ENCODE measurements at places on chromosomes 16 and 17.

DNA sequence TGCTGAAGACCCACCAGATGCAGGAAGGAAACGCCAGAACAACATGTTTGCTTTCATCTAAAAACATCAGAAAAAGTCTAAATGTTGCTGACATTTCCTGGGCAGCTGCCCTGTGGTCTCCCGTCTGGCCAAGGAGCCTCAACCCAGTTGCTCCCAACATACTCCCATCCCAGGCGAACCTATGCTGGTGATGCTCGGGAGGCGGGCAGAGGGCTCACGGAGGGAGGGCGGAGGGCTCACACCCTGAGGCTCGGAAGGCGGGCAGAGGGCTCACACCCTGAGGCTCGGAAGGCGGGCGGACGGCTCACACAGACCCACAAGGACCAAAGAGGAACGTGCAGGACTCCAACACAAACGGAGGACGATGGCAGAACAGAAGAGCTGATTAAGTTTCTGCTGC, 135.4 kb downstream of the ANKRD11 start:
- DNase-seq: no peak

DNA sequence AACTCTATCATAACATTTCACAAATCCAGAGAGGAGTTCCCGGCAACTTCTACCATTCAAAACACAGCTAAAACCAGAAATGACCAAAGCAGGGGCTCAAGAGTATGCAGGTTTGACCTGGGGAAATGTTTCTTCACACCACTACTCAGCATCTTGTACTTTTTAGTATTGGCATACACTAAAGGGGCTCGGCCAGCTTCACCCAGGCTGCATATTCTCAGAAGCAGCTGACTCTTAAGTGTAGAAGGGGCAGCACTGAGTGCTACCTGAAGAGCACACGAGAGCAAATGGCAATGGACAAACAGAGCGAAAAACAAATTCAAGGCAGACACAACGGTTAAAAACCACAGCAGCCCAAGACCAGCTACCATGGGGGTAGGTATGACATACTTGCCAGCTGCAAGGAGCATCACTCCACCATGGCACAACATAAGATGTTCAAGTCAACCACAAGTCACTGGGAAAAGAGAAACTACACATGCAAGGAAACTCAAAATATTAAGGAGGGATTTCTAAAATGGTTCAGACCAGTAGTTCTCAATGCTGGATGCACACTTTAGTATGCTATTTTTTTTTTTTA, 34.4 kb downstream of the N4BP1 start:
- DNase-seq: no peak

DNA sequence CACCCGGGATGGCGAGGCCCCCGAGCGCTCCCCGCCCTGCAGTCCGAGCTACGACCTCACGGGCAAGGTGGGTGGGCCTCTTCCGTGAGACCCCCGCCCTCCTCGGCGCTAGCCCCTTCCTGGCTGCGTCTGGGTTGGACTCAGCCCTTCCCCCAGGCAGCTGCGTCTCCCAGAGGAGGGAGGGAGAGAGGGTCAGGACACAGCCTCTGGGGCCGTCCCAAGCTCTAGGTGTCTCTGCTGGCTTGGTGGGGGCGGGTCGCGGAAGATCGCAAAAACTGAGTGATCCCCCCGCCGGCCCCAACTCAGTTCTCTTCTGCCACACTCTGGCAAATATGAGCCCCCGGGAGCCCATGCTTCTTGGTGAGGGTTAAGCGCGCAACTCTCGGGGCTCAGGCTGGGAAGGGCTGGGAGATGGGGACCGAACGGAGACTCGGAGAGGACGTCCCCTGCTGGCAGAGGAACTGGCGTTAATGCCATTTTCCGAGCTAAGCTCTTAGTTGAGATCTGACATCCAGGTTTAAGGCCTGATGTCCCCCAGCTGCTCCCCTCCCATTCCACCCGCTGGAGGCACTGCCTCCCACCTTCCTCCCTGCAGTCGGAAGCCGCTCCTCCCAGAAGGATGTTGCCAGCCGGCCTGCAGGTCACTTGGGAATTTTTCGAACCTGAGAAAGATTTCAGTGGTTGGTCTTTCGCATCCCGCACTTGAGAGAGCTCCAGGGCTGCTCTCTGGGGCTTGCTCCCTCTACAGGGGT, 419 bp downstream of the RAB37 start:
- peak; percentile 35 for DNase-seq

GRCh38 chr17:55770196-55770870, 19.5 kb downstream of the PCTP start:
- DNase-seq: no peak

GRCh38 chr17:66941773-66942450, 22.6 kb upstream of the CACNG4 start:
- no peak for DNase-seq

DNA sequence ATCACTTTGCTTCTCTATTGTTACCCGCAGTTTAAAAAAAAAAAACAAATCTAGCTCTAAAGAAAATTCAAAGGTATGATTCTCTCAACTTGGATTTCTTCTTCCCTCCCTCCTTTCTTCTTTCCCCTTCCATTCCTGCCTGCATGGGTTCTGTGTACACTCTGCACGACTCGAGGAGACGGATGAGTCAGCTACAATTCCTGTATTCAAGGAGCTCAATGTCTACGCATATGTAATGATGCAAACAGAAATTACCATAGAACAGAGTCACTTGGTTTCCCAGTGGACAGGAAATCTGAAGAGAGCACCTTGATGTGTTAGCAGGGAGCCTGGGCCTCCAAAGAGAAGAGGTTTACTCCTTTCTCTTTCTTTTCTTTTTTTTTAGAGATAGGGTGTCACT, 92.3 kb downstream of the VPS53 start:
- no peak for DNase-seq

GRCh38 chr16:16817196-16817595, 438.3 kb downstream of the NPIPA7 start:
- DNase-seq: no peak

DNA sequence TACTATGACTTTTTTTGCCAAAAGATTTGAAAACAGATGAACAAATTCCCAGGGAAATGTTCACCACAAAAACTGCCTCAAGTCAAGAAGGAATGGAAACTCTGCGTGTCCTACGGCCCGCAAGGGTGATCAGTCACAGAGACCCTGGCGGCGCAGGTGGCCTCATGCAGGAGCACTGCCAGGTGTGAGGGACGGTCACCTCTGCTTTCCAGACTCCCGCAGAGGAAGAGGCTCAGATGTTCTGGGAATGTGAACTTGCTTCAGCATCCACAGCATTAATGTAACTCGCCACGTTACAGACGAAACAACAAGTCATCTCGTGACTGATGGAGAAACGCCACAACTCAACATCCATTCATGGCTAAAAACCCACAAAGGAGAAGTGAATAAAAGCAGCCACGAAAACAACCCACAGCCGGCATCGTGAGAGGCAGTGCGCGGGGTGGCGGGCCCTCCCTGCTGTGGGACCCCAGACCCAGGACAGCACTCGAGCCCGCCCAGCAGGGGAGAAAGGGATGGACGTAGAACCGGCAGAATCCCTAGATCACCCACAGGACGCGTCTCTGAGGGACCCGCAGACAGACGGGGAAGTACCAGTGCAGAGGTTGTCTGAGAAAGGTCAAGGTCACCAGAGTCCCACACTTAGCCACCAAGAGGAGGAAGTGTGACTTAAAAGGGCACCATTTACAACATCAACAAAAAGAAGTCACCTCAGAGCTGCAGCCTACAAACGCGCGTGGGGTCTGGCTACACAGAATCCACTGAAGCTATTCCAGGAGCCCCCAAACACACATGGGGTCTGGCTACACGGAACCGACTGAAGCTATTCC, 76.9 kb upstream of the GNG13 start:
- DNase-seq: no peak

DNA sequence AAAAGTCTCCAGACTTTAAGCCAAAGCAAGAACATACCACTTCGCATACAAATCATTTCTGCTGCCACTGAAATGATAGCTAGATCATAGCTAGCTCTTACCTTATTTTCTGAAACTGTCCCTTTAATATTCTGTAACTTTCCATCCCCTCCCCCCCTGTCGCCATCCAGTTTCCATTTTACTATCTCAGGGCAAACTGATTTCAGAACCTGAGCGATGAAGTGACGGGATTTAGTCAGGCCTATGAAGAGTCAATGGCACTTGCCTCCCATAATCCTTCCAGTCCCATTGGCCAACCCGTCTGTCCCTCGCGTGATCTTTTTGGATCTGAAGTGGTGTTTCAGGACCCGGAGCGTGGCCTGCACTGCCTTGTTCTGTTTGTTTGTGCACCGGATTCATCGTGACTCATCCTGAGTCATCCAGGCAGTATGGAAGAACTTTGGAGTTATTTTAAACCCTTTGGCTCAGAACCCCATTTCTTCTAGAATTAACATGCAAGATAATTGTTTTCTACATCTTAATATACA, 199.8 kb upstream of the CHMP6 start:
- no peak for DNase-seq

- DNase-seq: no peak
Observed at GRCh38 chr17:5618476-5618875, 34.2 kb upstream of the NLRP1 start.

DNA sequence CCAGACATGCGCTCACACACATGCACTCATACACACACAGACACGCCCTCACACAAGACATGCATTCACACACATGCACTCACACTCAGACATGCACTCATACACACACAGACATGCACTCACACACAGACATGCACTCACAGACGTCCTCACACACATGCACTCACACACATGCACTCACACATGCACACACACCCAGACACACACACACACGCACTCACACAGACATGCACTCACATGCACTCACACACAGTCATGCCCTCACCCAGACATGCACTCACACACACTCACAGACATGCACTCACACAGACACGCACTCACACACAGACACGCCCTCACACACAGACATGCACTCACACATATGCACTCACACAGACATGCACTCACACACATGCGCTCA, 2.1 kb upstream of the ZNF469 start:
- no peak for DNase-seq

- DNase-seq: peak; percentile 75
Observed at GRCh38 chr17:42112552-42113176, at the start of gene DHX58. Gene DHX58, minus strand, starts transcription at chr17:42112714. Its CDS starts 822 bp downstream, at chr17:42111892.

GRCh38 chr17:80869481-80870145, 122.0 kb upstream of the CHMP6 start:
- no peak for DNase-seq

DNA sequence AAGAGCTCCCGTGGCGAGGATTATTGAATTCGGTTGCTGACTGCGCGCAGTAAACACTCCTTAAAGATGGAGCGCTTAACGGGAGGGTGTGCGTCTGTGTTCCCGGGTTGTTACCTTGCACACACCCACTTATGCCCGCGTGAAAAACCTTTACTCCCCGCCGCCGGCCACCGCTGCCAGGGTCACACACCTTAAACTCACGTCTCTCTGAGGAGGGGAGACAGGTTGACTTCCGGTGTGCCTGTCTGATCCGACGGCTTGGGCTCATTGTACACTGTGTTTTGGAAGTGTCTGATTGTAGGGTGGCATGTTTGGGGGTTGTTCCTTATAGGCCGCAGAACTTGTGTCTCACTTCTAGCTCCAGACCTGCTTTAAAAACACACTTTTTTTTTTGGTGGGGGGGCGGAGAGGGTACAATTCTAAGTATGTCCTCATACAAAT, 66.8 kb downstream of the KPNA2 start:
- DNase-seq: peak; percentile 12

- DNase-seq: peak; percentile 48
Observed at GRCh38 chr16:57539072-57539796, 2.9 kb upstream of the CCDC102A start.

GRCh38 chr16:19912455-19913339, 28.0 kb upstream of the GPRC5B start:
- DNase-seq: no peak

GRCh38 chr17:31415004-31415454, 23.6 kb downstream of the RAB11FIP4 start:
- DNase-seq: no peak
